NCI-H2081 (cell line): ENCODE measurements at places on chromosomes 16 and 17.
A peak's percentile ranks its signal among the peaks of the same experiment; 100 is the strongest.

GRCh38 chr16:82628088-82628423, 1.3 kb downstream of the CDH13 start:
- DNase-seq: no peak

GRCh38 chr17:78795861-78796516, 13.9 kb upstream of the CYTH1 start:
- DNase-seq: no peak

DNA sequence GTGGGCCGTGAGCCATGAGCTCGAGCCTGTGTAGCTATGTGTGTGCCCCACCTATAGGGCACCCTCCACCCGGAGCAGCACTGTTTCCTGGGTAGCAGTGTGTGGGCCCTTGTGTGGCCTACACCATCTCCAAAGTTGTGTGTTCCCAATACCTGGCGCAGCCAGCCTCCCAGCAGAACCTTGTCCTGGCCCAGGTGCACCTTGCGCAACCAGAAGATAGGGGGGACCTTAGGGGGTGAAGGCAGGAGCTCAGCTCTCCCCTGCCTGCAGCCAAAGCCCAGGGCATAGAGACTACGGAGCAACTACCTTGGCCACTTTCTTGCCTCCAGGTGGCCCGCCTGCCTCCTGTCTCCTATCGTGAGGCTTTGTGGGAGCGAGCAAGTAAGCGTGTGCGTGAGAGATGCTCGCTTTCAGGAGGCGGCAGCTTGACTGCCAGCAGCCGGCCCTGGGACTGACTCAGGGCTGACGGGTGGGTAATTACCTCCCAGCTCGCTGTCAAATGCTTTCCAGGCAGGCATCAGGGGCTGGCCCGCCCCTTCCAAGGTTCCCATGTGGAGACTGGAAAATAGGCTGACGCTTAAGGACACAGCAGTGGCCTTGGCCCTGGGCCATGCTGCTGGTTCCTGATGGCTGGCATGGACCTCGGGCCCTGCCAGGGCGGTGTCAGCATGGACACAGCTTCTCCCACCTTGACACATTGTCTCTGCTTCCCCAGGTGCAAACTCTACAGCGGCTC, 19.0 kb downstream of the TRAF7 start:
- DNase-seq: peak; percentile 45

DNA sequence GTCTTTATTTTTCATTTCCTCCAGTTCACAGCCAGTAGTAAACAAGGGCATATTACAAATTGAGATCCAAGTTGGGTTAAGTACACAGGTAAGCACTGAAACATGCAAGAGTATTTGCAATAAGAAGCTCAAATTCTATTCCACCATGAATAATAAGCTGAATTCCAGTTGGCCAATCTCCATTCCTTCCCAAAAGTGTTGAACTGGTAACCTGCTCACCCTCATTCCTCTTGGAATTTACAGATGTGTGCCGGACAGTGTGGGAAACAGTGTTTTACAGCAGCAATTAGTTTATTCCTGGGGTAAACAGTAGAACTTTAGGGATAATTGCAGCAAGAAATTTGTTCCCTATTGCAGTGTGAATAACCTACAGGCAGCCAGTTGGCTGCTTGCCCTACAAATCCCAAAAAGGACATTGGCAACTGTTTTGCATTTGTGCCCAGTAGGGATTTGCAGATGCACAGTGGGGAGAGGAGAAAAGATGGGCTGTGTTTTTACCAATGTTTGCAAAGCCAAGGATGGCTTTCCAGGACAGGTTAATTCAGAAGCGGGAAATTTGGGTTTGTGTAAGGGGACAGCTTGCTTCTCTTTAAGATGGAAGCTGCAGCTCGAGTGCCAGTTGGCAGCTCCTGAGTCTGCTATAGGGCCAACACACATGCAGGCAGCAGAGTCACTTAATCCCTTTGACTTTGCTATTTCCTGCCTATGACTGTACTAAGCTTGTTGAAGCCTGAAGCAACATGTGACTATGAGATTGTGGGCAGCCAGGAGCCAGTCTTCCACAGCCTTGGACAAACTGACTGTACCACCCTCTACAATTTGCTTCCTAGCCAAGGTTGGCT, 318.9 kb downstream of the MAP2K6 start:
- peak; percentile 66 for DNase-seq

DNA sequence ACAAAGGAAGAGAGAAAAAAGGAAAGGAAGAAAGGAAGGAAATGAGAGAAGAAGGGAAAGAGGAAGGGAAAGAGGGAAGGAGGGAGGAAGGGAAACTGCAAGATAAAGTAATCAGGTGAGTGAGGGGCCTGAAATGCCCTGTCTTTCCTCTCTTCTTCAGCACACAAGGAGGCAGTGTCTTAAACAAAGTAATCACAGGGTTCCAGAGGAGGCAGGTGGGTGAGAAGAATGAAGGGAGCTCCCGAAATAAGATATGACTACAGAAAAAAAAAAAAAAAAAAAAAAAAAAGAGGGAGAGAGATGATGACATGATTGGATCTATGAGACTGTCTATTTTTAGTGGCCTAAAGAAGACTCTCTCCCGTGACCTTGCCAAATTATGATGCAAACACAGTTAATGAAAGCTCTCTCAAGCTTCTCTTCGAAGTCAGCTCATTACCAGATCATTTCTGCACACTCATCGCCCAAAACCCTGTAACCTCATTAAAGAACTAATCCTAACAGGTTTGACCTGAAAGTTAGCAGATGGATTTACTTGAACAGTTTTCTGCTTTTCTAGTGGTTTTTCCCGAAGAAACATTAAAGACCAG, 53.6 kb downstream of the CDH11 start:
- DNase-seq: no peak

DNA sequence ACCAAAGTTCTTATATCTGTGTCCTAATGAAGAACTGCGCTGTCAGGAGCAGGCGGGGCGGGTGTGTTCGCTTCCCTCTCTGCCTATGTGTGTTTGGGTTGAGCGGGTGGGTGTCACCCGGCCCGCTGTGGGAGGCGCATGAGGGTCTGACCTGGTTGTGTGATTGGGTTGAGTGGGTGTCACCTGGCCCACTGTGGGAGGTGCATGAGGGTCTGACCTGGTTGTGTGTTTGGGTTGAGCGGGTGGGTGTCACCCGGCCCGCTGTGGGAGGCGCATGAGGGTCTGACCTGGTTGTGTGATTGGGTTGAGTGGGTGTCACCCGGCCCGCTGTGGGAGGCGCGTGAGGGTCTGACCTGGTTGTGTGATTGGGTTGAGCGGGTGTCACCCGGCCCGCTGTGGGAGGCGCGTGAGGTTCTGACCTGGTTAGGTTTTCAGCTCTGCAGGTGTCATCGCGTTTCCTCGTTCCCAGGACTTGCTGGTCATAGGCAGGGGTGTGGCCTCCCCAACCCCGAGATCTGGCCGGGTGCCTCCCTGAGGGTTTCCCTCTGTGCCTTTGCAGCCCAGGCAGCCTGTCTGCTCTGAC, 69.6 kb upstream of the ZNF750 start:
- no peak for DNase-seq

DNA sequence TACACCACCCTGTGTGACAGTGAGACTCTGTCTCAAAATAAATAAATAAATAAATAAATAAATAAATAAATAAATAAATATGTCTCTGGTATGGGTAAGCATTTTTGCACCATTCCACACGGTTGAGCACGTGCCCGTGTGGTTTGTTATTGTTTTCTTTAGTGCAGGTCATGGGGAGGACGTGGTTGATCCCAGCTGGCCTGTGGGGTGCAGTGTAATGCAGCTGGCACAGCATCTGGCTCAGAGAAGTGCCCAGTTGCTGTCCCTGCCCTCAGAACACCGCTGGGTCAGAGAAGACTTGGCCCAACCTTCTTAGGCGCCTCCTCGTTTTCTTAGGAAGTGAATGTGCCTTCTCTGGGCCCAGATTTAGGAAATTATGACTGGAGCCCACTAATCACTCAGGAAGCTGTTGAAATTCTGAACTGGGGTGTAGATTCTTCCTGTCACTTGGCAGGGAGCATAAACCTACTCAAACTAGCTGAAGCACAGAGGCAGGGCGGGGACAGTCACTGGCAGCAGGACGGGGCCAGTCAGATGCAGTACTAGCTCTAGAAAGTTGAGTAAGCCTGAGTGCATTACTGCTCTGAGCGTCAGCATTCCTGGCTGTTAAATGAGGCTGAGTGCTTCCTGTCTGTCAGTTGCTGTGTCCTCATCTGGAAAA, 85.9 kb downstream of the SNX29 start:
- no peak for DNase-seq

DNA sequence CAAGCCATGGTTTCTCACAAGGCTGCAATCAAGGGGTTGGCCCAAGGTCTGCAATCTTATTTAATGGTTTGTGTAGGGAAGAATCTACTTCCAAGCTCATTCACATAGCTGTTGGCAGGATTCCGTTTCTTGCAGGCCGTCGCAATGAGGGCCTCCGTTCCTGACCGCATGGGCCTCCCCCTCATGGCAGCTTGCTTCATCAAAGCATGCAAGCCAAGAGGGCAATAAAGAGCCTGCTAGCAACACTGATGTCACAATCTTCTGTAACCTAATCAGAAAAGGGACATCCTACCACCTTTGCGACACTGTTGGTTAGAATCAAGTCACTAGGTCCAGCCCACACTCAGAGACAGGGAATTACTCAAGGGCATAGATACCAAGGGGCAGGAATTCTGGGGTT, 95.5 kb downstream of the CCT6B start:
- DNase-seq: no peak

GRCh38 chr17:75147878-75148546, 6.3 kb downstream of the JPT1 start:
- DNase-seq: no peak

- DNase-seq: no peak
These were observed 6.6 kb downstream of the PDP2 start for GRCh38 chr16:66886914-66887313.

DNA sequence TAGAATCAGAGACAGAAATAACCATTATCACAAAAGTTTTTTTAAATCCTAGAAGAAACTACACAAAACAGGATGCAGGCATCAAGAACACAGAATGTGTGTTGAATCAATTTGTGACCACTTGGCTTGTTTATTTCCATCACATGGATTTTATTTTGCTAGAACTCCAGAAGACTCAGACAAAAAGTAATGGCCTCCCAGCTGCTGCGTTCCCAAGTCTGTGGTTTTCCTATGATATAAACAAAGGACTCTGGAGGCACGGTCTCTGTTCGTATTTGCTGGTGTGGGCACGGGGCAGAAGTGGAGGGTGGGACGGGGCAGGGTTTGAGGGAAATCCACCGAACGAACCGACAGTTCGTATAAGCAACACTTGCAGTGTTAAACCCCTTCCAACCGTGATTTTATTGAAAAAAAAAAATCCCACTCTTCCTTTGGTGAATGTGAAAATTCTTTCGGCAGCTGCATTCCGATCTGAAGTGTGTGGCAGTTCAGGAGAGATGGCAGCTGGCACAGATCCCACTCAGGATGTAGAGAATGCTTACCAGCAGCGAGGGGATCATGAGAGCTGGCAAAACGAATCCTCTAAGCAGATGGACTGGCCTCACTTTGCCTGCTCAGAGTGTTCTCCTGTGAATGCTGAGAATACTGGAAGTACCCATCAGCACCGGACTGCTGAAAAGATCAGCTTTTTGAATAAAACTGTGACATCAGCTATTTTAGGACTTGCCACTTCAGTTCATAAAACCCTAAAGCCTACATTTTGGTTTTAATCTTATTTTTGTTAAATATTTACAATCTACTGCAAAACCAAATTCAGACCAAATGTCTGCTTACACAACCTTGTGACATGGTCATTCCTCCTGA, 165.2 kb downstream of the VPS53 start:
- DNase-seq: no peak

- no peak for DNase-seq
These were observed 121.9 kb upstream of the HS3ST2 start for GRCh38 chr16:22692034-22692433.

GRCh38 chr16:11231367-11231970, 24.5 kb downstream of the SOCS1 start:
- DNase-seq: no peak

- no peak for DNase-seq
These were observed 210.1 kb upstream of the HS3ST4 start for GRCh38 chr16:25481636-25482035.

DNA sequence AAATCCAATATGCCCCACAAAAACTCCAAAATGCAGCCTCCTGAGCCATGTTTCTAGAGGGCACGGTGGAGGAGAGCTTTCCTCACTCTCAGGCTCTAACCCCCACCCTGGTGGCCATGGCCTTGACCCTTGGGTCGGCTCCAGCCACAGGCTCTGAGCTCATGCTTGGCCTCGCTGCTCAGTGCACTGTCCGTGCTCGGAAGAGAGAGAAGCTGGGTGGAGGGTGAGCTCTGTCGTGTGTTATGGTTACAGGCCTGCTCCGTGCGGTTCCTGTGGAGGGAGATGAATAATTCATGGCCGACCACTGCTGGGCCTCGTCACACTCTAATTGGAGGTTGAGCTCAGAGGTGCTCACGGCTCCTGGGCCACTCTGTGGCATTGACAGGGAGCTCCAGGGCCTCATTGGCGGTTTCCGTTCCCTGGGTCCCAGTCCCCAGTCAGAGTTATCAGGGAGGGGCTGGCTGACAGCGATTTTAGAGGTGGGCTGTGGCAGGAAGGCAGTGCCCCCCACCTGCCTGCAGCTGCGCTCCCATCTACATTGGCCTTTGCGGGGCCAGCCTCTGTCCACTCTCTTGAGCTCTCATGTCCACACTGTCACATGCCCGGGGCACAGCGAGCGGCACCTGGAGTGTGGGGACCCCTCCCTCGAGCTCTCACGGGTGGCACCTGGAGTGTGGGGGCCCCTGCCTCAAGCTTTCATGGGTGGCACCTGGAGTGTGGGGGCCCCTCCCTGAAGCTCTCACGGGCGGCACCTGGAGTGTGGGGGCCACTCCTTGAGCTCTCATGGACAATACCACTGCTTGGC, 24.9 kb downstream of the ACSF3 start:
- no peak for DNase-seq

- DNase-seq: no peak
These were observed 12.3 kb upstream of the SEPHS2 start for GRCh38 chr16:30457743-30458560.

GRCh38 chr17:47975189-47975822, 4.4 kb downstream of the CDK5RAP3 start:
- DNase-seq: no peak

DNA sequence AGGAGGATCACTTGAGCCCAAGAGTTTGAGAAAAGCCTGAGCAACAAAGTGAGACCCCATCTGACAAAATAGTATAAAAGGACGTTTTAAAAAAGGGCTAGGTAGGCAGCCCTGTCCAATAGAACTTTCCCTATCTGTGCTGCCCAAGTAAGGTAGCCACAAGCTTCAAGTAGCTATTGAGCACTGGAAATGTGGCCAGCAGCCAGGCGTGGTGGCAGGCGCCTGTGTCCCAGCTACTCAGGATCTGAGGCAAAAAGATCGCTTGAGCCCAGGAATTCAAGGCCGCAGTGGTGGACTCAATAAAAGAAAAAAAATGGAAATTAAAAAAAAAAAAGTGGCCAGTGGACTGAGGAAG, 1.5 kb upstream of the NQO1 start:
- no peak for DNase-seq

DNA sequence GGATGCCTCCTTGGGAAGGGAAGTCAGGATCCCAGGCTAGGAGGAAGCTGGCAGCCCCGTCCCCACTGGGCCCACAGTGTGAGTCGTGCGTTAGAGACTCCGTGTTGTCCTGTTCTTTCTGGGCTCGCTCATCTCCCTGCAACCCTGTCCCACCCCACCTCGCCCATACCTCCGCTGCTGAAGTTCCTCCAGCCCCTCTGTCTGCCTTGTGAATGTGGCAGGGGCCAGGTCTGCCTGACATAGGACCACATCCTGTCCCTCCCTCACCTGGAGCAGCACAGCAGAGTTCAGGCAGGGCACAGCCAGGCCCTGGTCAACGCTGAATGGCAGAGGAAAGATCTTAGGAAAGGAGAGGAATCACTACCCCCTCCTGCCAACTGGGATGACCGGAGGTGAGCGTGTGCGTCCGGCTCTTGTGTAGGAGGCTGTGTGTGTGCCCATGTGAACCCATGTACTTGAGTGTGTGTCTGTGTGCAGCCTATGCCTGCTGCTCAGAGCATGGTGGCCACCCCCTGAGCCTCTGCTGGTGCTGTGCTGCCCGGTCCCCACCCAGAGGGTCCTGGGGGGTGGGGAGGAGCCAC, 12.8 kb downstream of the KCNJ18 start:
- DNase-seq: no peak
